GM04504 (cell line): ENCODE measurements at places on chromosomes 3 and 15.

DNA sequence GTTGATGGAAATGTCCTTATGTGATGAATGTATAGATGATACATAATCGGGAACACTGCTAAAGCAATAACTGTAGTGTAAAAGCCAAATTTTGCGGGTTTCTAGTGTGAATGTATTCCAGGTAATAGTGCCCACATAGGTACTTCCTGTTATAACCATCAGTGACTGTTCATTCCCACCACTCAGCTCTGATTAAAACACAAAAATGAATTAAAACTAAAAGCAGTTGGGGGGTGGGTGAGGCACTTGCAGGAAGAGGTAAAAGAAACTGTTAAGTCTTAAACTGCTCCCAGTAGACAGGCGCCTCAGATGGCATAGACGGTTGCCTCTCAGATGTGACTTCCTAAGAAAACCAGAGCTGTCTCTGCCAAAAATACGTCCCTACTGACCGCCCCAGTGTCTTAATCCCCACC, 893 bp upstream of the MTHFS start:
- no peak for DNase-seq

DNA sequence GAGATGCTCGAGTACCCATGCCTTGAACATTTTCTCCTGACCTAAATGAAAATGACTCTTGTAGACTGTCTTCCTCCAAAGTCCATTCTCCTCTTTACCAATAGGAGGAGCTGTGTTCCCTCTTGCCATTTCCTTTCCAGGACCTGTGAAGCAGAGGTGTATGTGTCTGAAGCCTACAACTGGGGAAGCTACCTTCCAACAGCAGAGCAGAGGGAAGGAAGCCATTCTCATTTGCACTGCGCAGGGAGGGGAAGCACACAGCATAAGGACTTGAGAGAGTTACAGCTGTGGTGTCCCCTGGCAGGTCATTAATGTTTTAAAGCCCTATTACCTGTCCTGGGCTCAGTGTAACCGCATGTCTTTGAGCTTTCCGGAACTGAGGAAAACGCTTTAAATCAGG, 38.7 kb downstream of the HSPBAP1 start:
- no peak for DNase-seq

DNA sequence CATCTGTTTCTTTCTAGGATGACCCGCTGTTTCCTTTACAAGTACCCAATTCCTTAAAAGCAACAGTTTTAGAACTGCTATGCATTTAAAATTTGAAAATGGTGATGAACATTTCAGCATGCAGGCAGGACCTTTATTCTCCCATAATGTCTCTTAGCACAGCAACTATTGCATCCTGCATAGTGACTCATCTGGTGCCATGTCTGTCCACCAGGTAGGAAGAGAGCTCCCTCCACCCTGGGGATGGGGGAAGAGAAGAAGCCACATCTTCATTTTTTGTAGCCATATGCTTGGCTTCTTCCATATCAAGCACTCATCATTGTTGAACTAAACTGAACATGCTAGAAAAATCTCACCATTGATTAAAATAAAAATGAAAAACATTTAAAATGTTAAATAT, 9.9 kb downstream of the GPR15 start:
- no peak for DNase-seq

DNA sequence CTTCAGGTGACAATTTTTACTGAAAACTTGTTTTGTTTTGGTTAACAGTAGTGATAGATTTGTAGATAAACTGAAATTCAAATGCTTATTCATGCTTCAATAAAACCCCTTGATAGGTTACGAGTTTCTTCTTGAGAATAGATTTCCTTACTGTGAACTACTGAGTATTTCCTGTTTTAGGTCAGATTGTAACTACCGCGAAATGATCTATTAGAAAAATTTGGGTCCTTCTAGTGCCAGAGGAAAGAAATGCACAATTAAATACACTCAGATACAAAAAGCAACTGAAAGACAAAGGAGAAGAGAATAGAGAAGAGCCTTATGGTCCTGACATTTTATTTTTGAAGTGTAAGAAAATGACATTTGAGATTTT, 251.7 kb upstream of the TBL1XR1 start:
- DNase-seq: no peak

GRCh38 chr3:108461661-108462111, 48.7 kb downstream of the MYH15 start:
- DNase-seq: no peak

DNA sequence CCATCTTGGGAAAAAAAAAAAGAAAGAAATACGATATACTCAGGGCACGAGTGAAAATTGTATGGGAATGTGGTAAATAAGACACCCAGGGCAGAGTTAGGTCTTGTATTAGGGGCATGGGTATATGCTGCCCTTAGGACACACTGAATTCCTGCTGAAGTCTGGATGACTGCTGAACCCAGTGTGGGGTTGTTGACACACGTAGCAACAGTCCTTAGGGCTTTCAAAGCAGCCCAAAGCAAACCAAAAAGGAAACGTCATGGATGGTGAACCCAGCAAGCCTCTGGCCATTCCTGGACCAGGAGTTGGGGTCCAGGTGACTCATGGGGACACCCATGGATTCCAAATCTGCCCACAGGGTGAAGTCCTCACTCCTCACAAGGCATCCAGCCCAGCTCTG, 27.1 kb upstream of the SEMA3F start:
- no peak for DNase-seq

DNA sequence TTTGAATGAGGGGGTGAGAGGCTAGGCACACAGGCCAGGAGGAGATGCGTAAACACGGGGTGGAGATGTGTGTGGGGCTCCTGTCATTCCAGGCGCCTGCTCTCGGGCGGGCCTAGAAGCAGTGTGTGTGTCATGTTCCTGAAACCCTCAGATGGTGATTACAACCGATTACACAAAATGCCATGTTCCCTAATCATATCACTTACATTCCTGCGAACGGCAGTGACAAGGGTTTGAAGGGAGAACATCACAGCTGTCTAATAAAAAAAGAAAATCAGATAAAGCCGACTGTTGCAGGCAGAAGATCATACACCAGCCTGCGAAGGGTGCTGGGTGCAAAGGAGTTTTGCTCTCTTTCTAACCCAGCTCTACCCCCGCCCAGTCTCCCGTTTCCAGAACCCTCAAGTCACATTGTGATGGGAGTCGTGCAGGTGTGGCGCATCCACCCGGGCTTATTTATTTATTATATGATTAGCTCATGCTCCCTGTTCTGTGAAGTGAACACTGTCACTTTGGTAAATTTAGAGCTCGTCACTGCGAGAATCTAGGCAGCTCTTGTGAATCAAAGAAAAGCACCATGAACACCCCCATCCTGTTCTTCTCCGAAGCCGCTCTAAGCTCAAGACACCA, 140.3 kb downstream of the NR2F2 start:
- DNase-seq: no peak

GRCh38 chr3:14740983-14741382, 66.0 kb downstream of the C3orf20 start:
- no peak for DNase-seq

DNA sequence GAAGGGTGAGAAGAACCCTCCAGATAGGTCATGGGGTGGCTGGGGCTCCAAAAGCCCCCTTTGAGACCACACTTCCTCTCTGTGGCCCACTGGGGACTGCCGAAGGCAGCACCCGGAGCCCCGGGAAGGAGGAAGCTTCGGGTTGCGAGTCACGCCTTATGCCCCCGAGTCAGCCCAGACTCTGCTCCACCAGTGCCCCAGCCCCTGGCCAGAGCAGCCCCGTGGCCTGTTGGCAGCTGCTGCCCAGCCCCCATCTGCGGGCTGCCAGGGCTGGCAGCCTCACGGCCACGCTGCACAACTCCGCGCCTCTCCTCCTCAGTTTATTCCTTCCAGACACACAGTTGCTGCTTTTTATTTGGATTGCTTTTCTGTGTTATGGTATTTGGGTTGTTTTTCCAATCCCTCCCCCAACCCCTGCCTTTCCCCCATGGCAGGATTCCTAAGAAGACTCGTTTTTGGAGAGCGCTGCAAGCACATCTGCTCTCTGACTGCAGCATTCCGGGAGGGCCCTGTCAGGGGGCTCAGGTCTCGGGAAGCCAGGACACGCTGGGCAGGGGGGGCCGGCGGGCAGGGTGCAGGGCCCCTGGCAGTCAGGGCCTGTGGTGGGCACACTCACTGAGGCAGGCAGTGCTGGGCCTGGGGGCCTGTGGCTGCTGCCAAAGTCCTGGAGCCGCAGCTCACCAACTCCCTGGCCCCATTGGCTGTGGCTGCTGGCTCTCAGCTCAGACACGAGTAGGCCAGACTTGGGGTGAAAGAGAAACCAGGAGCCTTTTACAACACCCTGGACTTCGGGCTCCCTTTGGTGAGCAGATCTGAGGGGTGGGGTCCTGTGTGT, 20.2 kb downstream of the MAGEF1 start:
- DNase-seq: no peak

GRCh38 chr15:78750566-78750965, 60.7 kb downstream of the ADAMTS7 start:
- DNase-seq: no peak
